ENCODE measurements at places on chromosomes 4 and X. TPM values are rescaled to one million over a fixed set of nuclear protein-coding genes. Genes with fewer than 3 reads are reported as not detected.

GRCh38 chr4:79907001-79907400 is 166.0 kb downstream of the ANTXR2 start:
- DNase-seq = no peak

GRCh38 chr4:145530662-145531061 is 49.0 kb downstream of the SMAD1 start:
- no peak for DNase-seq

GRCh38 chrX:110145854-110146253 is 142.9 kb downstream of the TMEM164 start:
- peak; percentile 38 for DNase-seq

The TMEM271 gene
- 0.41 TPM for total RNA-seq

The C4orf50 gene
- 0.10 TPM for total RNA-seq

The GEMIN8 gene
- 10.9 TPM for total RNA-seq

All from tongue (tissue), 3 donors.